CD4-positive, alpha-beta T cell treated with Interleukin-4 for 1 hour (primary cell): ENCODE measurements at places on chromosomes 6 and 20.

DNA sequence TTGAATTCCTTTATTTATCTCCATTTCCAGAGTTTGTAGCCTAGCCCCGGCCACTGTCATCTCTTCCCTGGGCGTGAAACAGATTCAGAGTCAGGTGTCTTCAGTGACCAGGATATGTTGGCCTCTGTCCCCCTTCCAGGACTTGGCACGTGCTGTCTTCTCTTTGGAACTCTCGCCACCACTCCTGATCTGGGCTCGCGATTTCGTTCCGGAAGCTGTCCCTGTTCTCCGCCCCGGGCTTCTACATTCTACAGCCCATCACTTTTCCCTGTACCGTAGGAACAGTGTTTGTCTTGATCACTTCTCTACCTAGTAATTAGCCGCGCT, 739 bp downstream of the GSS start:
- no peak for DNase-seq

DNA sequence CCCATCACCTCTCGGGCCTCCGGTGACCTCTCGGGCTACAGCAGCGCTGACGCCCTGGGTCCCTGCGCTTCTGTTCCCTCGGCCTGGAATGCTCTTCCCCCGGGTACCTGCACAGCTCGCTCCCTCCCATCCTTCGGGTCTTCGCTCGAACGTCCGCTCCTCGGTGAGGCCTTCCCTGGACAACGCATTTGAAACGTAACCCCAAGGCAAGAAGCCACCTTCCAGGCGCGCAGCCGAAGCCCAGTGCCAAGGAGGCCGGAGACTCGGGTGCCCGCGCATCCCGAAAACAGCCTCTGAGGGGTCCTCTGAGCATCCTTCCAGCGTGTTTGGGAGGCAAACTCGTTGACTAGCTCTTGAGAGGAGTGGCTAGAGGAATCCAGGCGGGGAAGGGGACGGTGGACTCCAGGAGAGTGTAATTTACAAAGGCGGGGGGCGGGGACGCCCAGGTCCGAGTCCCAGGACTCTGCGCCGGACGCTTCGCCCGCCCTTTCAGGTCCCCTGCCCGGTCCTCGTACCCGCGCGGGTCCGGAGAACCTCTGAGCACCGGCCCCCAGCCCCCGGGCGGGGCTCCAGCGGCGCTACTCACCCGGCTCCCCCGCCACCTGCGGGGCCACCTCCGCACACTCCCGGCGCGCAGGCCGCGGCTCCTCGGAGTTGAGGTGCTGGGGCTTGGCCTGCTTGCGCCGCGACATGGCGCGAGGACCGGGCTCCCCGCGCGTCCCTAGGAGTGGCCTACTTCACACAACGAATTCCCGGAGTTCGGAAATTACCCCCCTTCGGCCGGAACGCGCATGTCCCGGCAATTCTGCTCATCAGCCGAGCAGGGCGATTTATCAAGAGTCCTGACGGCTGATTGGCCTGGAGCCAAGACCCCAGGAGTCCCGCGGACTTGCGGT, 86.8 kb downstream of the ZFP64 start:
- DNase-seq = no peak

- peak; percentile 61 for DNase-seq
These were observed 139.6 kb upstream of the RNF24 start for GRCh38 chr20:4154958-4155411.

DNA sequence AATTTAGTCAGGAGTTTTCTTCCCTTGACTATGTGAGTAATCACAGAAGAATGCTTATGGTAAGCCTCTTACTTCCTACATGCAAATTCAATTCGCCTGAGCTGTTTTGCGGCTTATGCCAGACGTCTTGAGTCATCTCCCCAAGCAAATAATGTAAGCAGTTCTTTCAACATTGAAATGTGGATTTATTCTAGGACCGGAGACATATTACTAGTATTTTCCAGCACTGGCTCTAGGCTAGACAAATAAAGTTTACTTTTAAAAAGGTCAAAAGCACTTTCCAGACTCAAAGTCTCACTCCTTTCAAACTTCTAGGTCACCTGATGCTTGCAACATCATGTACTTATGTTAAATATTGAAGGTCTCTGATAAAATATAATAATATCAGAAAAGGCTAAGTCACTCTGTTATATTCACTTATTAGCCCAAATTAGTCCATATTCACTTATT, 38.1 kb upstream of the NOX3 start:
- DNase-seq = no peak

GRCh38 chr6:75143191-75143590, 62.7 kb downstream of the COL12A1 start:
- no peak for DNase-seq

- DNase-seq = no peak
These were observed 71.8 kb upstream of the L3MBTL3 start for GRCh38 chr6:129946439-129947140.

DNA sequence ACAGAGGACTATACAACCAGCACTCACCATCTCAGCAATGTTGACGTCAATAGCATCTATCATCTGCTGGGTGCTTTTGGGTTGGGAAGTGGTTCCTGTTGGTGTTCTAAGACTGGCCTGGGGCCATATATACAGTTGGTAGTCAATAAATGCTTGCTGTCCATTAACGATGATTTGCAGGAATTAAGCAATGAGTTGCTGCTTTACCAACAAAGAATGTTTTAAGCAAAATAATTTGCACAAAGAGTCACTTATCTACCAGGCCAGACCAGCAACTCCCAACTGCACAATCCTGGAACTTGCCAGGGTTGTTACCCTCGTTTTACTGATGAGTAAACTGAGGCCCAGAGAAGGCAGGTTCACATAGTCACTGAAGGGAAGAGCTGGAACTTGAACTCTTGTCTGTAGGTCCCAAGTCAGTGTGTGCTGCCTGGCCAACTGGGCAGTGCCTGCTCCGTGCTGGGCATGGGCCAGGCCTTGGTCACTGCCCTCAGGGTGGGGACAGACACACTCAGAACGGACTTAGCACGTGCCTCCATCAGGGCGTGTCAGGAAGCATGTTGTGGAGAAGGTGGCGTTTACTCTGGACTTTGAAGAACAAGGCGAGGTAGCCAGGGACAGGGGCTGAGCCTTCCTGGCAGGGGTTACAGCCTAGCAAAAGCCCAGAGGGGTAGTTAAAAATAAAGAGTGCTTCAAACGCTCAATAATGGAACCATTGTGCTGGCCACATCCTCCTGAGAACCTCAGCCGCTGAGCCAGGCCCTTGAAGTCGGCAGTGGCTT, 2.5 kb upstream of the SRC start:
- no peak for DNase-seq

DNA sequence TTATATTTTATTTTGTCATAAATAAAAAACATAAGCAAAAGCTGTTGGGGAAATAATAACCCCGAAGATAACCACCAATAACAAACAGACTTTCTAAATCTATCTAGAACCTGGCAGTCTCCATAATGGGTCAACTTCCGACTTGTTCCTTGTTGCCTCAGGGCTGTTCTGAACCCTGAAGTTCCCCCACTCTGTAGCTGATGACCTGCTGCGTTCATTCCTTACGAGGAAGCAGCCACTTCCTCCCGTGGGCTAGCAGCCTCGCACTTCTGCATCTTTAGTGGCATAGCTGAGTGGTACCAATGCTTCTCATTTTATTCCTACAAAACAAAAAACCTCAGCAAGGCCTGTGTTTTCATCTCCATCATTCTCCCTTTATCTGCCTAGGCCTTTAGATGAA, 103.0 kb downstream of the PLEKHG1 start:
- DNase-seq = no peak

DNA sequence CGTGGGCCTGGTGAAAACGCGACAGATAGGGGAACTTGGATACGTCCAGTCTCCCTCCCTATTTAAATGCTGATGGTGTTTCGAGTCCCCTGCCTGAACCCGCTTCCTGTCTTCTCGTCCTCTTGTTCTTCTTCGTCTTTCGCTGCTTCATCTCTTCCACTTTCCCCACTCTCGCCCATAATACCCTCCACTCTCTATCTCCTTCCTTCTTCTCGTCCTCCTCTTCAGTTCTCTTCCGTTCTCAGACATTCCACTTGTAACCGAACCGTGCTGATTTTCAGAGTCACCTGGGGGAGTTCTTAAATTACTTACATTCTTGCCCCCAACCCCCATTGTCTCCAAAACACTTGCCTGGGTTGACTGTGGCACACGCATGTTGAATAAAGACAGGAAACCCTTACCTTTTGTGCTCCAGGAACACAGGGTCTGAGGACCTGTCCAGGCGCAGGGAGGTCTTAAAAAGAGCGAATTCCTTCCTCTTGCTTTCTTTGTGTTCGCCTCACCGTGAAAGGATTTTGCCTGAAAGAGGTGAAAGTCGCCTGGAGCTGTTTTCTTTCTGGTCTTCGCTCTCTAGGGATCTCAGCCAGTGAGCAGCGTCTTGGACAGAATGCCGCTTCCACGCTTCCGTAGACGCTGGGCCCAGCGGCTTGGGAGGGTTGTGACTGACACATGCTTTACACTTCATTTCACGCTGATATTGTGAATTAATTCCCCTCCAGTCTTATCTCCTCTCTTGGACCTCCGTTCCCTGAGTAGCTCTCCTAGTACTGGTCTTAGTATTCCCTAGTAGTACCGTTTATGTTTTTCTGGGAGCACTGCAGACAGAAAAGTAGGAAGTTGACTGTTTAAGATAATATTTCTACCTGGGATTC, 184.0 kb downstream of the GPX5 start:
- no peak for DNase-seq

- DNase-seq = no peak
These were observed 70.4 kb downstream of the COL12A1 start for GRCh38 chr6:75135450-75135849.

DNA sequence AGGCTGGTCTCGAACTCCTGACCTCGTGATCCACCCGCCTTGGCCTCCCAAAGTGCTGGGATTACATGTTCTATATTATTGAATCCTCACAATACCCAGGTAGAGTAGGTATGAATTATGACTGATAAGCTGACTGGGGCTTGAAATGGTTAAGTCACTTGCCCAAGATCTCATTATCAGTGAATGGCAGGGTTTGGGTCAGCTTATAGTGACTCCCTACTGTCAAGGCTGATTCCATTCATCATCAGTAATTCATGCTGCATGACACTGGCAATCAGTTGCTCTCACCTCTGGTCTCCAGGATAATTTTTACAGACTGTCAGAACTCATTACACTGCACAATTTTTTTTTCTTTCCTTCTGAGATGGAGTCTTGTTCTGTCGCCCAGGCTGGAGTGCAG, 127.6 kb downstream of the KIF13A start:
- no peak for DNase-seq

GRCh38 chr6:75275067-75275466, 9.5 kb downstream of the TMEM30A start:
- no peak for DNase-seq

GRCh38 chr6:131828951-131829350, 21.1 kb downstream of the ENPP1 start:
- DNase-seq = no peak

DNA sequence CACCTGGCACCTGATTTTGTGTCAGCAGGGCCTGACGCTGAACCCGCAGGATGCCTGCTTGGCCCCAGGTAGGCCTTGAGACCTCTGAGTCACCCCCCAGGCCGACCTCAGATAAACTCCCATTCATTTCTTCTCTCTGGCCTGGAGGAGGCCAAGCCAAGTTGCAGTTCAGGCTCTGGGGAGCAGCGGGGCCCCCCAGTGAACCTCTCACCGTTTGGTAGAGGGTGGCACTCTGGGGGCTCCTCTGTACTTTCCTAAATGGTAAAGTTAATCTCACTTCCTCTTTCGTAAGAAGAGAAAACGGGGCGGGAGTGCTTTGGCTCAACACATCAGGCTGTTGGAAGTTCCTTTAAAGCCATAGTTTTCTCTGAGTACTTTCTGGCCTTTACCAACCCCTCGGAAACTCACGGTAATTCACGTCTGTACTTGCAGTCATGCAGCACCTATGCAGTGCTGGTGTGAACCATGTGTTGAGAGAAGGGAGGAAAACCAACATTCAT, 2.8 kb downstream of the SIRPA start:
- peak; percentile 60 for DNase-seq

DNA sequence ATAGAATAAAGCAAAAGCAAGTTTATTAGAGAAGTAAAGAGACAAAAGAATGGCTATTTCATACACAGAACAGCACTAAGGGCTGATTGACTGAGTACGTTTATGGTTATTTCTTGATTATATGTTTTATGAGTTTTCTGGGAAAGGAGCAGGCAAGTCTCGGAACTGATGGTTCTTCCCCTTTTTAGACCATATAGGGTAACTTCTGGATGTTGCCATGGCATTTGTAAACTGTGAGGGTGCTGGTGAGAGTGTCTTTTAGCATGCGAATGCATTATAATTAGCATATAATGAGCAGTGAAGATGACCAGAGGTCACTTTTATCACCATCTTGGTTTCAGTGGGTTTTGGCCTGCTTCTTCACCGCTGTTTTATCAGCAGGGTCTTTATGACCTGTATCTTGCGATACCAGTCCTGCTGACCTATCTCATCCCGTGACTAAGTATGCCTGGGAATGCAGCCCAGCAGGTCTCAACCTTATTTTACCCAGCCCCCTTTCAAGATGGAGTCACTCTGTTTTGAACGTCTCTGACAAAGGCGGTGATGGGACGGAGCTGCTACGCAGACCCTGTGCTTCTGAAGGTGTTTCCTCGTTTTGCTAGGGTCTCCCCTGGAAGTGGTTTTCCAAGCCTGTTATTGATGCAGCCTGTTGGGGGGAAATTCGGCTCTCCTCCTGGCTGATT, 45.4 kb upstream of the BMP6 start:
- DNase-seq = no peak

DNA sequence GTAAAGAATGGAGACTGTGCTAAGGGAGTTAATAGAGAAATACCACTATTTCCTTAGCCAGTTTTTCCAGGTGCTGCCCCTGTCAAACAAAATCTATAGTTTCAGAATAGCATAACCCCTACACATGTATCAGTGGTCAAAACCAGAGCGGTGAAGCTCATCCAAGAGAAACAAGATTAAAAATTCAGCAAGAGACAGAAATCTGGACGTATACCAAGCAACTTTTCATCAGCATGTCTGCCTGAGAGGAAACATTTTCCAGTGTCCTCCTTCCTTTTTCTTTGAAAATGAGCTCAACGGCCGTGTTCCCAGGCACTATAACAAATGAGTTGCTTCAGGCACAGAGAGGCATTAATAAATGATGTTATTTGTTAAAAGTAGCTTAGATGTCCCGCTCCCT, 416.5 kb downstream of the BCKDHB start:
- no peak for DNase-seq
